ENCODE measurements at places on chromosomes 13 and 19.

DNA sequence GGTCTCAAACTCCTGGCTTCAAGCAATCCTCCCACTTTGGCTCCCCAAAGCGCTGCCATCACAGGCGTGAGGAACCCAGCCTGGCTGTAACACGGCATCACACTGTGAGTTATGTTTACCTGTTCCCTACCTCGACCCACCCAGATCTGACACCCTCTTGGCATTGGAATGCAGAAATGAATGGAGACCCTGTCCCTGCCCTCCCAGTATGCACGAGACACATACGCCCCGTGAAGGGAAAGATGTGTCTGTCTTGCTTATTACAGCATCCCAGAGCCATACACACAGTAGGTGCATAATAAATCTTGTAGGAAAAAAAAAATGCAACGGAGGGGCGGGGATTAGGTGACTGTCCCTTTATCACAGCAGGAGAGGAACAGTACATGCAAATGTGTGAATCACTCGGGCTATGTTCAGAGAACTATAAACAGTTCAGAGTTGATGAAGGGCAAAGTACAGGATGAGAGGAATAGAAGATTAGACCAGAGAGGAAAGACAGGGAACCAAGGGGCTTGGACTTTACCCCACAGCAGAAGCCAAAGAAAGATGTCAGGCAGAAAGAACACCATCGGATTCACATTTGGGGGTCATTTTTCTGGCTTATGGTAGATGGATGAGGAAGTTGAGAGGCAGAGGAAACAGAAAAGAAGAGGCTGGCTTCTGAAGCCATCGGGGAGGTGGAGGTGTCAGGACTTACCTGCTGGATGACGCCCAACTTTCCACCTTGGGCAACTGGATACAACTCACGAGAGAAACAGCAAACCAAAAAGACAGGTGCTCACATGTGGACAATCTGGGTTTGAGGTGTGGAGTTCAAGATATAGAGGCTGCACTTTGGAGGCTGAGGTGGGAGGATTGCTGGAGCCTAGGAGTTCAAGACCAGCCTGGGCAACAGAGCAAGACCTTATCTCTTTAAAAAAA is 94.3 kb downstream of the INSR start:
- H3K4me3 ChIP-seq, result no peak overlapping the region
- no peaks in the 10 kb centered on the region for H3K36me3 ChIP-seq
- peaks cover 16% of the 10 kb centered on the region for H3K4me1 ChIP-seq

DNA sequence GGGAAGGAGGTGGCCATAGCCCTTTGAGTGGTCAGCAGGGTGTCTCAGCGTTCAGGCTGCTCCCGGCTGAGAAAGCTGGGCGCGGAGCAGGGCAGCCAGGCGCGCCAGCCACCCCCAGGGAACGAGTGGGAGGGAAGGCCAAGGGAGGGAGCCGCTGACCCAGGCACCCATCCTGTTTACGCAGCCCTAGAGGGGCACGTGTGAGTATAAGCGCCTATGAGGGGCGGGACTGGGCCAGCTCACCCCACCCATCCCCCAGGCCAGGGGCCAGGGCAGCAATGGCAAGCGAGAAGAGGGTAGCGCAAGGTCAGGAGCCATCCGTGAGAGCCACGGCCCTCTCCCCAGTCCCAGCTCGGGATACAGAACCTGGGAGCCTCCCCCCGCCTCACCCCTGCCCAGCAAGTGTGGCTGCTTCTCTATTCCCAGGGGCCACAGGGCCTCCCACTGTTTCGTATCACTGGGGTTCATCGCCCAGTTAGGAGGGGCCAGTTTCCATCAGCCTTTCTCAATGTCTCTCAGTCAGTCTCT is 897 bp upstream of the DMKN start:
- no peak overlapping the region for H3K27ac ChIP-seq
- DNase-seq, result no peak
- H3K4me1 ChIP-seq, result peaks cover 9% of the 10 kb centered on the region
- H3K36me3 ChIP-seq, result no peaks in the 10 kb centered on the region
- peaks cover 18% of the 10 kb centered on the region for H3K27me3 ChIP-seq

DNA sequence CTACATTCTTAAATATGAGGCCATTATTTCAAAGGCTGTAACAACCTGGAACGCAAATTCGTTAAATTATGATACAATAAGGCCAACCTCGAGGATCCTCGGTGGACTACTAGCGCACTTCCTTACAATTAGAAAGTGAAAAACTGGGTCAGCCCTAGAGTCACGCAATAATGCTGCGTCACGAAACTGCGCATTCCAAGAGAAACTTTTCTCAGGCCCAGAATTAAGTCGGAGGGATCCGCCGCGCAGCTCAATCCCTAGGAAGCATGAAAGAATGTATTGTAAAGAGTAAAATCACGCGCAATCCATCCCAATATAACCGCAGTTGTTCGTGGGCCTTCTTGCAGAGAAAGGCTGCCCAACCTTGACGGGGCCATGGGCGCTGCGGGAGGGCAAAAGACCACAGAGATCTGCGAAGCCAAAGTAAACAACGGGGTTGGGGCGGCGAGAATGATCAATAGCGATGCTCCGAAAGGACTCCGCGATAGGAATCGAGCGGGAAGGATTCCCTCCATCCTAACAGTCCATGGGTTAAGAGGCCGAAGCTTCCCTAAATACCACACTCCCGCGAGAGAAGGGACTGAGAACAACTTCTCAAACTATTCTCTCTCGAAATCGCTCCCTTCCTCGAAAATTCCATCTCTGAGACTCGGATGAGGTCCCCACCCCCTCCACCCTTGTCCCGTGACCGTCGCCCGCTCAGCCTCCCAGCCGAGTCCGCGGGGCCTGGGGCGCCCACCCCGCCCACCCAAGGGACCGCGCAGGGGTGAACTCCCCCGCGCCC is 564 bp downstream of the SPART start:
- peak; percentile 35 for DNase-seq
- H3K36me3 ChIP-seq, result no peaks in the 10 kb centered on the region
- peak overlapping the region; percentile 75 for H3K27ac ChIP-seq
- H3K27me3 ChIP-seq, result no peaks in the 10 kb centered on the region
- H3K4me3 ChIP-seq, result peak overlapping the region; percentile 88
- H3K4me1 ChIP-seq, result peaks cover 12% of the 10 kb centered on the region

DNA sequence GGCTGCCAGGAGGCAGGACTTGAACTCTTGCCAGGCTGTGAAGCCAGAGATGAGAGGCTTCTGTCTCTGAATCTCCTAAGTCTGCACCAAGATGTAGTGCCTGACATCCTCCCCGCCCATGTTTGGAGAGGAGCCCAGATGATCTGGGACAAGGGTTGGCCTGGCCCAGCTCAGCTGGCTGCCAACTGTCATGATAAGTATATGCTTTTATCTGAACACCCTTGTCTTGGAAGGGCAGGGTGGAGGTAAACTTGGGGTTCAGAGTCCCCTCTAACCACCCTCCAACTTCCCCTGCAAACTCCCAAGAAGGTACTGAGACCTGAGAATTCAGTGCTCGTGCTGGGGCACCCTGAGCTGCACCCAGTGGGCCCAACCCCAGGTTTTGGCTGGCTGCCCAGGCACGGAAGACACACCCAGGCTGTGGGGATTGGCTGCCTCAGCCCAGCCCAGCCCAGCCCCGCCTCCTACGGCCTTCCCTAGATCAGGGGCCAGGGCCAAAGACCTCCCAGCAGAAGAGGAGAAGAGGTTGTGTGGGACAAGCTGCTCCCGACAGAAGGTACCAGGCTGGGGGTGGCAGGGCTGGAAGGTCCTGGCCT is at the start of gene CYP4F12:
Gene CYP4F12 (plus strand): TSS at position 508 of the 596 bp plus-strand sequence. CDS start 443 bp downstream, outside the sequence.
- H3K36me3 ChIP-seq, result no peaks in the 10 kb centered on the region
- no peak within 1 kb of the TSS for H3K4me3 ChIP-seq
- H3K27ac ChIP-seq, result no peak within 1 kb of the TSS

DNA sequence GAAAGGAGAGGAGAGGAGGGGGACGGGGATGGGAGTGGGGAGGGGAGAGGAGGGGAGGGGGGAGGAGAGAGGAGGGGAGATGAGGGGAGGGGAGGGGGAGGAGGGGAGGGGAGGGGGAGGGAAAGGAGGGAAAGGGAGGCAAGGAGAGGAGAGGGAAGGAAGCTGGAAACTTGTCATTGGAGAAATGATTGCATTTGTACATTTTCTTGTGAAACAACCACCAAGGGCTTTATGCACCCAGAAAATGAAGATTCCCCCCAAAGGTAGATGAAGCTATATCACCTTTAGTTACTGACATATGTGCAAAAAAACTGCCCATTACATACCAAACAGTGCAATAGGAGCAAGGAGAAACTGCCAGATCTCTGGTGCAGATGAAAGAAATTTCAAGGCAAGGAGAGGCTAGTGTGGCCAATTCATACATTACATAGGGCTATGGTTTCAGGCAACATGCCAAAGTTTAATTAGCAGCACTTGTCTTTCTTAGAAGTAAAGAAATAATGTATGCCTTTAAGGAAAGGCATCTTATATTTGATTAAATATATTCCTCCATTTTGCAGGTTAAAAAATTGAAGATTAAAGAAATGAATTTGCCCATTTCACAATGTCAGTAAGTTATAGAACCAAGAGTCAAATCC is 49.5 kb upstream of the STK24 start:
- H3K27ac ChIP-seq, result no peak overlapping the region
- H3K4me1 ChIP-seq, result no peaks in the 10 kb centered on the region
- no peak for DNase-seq
- no peaks in the 10 kb centered on the region for H3K36me3 ChIP-seq
- no peak overlapping the region for H3K4me3 ChIP-seq

- no peaks in the 10 kb centered on the region for H3K36me3 ChIP-seq
- no peak overlapping the region for H3K27ac ChIP-seq
Observed at GRCh38 chr13:83350569-83350968, 531.7 kb downstream of the SLITRK1 start.

All from activated T-helper 2 cell treated with anti-CD3 and anti-CD28 coated beads, Interferon-gamma antibody, Interleukin-2, Interleukin-4, amounts not matched to agents 10 μg/mL and 5 μg/mL and 100 μg/mL, durations not matched to agents 14 hours and 24 hours and 36 hours (primary cell).